GM23248 (cell line): ENCODE measurements at places on chromosomes 3 and 15. TPM values are rescaled to one million over a fixed set of nuclear protein-coding genes. Genes with fewer than 3 reads are reported as not detected.

DNA sequence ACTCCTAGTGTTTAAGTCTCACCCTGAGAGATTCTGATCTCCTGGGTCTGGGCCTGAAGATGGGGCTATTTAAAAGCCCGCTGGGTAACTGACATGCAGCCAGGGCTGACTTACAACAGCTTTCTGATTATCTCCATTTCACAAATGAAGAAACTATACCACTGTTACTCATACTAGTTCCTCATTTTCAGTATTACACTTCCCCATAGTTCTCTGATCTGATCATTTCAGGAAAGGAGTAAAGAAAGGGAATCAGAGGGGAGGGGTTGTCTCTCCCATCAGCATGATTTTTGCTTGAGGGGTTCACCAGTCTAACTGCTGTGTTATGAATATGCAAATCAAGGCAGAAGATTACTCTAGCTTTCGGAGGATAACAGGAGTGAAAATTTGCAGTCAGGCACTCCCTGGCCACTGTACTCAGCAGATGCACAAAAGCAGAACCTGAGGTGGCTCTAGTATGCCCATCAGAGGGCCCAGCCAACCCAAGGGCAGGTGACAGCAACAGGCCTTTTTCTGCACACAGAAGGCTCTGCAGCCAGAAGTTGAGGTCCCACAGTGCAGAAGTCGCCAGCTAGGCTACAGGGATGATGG is 59.4 kb downstream of the DAPK2 start:
- no peaks in the 10 kb centered on the region for H3K36me3 ChIP-seq
- no peak overlapping the region for H3K4me3 ChIP-seq
- no peaks in the 10 kb centered on the region for H3K27me3 ChIP-seq
- H3K27ac ChIP-seq, result peak overlapping the region; percentile 27; the same call in 1 of the 2 replicates
- peak; percentile 53 for DNase-seq

DNA sequence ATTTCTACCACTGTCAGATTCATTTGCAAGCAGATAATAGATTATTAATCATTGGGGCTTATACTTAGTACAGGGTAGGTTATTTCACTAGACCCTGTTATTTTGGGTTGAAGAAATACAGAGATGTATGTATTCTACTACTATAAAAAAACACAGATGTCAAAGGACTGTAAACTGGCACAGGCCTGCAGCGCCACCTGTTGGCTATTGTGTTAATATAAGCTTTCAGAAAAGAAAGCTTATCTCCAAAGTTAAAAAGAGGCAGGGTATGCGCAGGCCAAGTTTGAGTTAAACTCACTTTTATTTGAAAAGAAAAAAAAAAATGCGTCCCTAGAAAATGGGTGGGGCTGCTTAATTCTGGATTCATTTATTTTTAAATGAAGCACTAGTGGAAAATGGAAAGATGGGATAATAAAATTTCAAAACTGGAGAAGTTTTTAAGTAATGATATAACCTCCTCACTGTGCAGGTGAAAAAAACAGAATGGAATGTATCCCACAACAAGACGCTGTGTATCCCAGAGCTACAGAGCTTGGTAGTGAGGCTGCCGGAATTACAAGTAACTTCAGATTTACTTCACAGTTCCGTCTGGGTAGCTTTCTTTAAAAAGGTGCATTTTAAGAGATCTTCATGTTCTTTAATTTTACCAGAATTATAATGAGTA is 407.2 kb upstream of the TGFBR2 start:
- H3K4me1 ChIP-seq, result peaks cover 39% of the 10 kb centered on the region
- H3K27ac ChIP-seq, result no peak overlapping the region
- H3K27me3 ChIP-seq, result no peaks in the 10 kb centered on the region
- no peaks in the 10 kb centered on the region for H3K36me3 ChIP-seq

- H3K4me1 ChIP-seq, result no peaks in the 10 kb centered on the region
- H3K36me3 ChIP-seq, result no peaks in the 10 kb centered on the region
- no peak for DNase-seq
- H3K4me3 ChIP-seq, result no peak overlapping the region
- no peak overlapping the region for H3K27ac ChIP-seq
These were observed 17.9 kb downstream of the FANCD2OS start for GRCh38 chr3:10090179-10090578.

DNA sequence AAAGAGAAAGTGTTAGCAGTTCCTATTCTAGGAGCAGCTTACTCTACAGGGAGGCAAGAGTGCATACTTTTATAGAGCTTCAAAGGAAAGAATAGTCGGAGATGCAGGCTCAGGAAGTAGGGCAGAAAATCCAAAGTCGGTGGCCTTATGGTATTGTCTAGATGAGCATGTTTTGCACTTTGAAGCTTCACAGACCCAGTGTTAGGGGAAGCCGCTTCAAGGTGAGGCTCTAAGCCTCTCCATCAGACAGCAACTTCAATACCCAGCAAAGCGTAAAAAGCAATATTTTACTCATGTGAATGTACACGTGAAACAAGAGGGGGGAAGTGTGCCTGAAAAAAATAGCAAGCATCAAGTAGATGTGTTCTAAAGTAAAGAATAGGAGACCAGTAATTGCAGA is 125.6 kb upstream of the RASGRP1 start:
- H3K4me3 ChIP-seq, result no peak overlapping the region
- no peak for DNase-seq

Gene RIOX2
- 29.1 and 35.4 TPM in 2 replicates for total RNA-seq

Gene GPR149
- not detected in 2 replicates for total RNA-seq

Gene DNASE1L3
- not detected in 2 replicates for total RNA-seq
